Activated T-cell treated with anti-CD3 and anti-CD28 coated beads, Interleukin-2, amount 50 U/mL, for 24 hours (primary cell): ENCODE measurements at places on chromosomes 7 and 10.

- peak; percentile 68 for DNase-seq
These were observed 26.0 kb downstream of the PRSS2 start for GRCh38 chr7:142796501-142797390.

DNA sequence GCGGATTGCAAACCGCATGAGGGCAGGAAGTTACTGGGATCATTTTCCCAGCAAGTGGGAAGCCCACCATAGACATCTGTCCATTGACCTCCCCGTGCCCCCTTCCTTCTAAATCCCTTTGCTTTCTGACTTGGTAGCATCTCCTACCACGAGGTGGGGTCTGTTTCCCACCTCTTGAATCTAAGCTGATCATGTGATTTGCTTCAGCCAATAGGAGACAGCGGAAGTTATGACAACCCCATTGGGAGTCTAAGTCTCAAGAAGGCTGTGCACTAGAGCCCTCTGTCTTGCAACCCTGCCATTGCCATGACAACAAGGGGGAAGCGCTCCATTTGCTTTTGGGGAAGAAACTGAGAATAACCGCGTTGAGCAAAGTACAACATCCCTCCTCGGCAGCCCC is 39.2 kb upstream of the CARD11 start:
- no peak for DNase-seq

GRCh38 chr10:29648114-29648982 is 13.6 kb upstream of the SVIL start:
- no peak for DNase-seq

DNA sequence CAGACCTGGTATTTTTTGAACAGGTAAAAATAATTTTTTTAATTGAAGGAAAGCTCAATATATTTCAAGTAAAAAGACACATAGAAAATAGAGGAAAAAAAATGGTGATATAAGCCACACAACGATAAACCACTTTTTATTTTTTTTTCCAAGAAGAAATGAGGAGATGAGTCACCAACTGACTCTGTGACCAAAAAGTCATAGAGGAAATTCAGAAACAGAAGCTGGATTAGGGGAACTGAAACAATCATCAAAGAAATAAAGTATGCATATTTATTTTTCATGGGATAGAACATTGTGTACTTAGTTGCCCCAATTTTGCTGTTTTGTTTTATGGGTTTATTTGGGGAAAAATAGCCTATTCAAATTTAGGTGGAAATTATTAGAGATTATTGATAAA is 176.8 kb upstream of the AGR3 start:
- DNase-seq: no peak

DNA sequence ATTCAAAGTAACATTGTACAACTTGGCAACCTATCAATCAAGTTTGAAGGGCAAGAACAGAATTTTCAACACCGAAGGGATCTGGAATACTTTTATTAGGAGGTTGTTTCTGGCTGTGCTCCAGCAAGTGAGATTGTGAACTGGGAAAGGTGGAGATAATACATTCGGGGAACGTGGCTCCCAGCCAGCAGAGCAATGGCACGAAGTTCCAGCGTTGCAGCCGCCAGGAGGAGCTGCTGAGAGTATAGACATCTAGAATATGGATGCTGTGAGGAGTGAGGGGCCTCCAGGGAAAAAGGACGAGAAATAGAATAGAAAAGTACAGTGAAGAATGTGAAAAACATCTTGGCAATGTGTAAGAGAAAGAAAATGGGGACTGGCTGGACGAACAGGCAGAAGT is 69.5 kb downstream of the TCERG1L start:
- no peak for DNase-seq

DNA sequence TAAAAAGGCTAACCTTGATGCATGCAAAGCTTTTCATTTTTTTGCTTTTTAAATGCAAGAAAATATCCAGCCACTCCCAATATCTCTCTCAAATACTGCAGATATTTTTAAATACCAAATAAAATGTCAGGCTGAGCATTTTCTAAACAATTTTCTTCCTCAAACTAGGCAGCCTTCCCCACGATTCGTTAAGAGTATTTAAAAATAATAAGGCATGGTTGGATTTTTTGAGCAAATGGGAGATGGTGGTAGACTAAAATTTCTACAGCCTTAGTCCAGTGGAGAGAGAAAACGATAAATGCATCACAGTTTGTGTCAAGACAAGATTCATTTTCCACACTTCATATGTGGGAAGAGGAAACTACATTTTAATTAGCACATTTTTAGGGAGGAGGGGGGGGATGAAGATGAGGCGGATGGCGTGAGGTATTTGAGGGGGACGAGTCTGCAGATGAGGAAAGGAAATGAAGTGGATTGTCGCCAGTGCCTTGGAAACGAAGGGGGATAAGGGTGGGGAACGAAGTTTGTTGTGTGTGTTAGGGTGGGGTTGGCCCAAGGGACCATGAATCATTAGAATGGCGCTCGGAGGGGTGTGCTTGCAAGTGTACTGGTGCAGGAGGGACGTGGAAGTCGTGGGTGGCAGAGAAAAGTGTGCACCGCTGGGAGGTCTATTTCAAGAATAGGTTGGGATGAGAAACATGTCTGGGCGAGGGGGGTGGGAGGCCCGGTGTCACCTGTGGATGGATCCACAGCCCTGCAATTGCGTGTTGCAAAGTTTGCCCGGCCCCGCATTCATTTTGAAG is 1.2 kb upstream of the ADD3 start:
- DNase-seq: no peak

GRCh38 chr7:28956608-28957063 is 1.5 kb downstream of the TRIL start:
- DNase-seq: peak; percentile 55

- no peak for DNase-seq
These were observed 23.7 kb upstream of the NUB1 start for GRCh38 chr7:151317936-151318335.

DNA sequence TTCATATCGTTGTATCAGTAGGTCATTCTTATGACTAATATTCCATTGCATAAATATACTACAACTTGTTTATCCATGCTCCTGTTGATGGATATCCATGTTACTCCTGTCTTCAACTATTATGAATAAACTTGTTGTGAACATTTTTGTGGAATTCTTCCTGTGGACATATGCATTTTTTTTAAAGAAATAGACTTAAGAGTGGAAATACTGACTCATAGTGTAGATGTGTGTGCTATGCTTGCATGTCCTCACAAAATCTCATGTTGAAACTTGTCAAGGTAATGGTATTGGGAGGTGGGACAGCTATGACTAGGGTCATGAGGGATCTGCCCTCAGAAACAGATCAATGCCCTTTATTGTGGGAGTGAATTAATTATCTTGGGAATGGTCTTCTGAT is 240.5 kb upstream of the PRSS58 start:
- no peak for DNase-seq
